ENCODE measurements at places on chromosomes 1 and 21.

GRCh38 chr1:214261206-214262123 lies 19.5 kb upstream of the SMYD2 start:
- peak; percentile 89 for DNase-seq

GRCh38 chr1:47637111-47637685 lies 199.4 kb downstream of the FOXD2 start:
- no peak for DNase-seq

DNA sequence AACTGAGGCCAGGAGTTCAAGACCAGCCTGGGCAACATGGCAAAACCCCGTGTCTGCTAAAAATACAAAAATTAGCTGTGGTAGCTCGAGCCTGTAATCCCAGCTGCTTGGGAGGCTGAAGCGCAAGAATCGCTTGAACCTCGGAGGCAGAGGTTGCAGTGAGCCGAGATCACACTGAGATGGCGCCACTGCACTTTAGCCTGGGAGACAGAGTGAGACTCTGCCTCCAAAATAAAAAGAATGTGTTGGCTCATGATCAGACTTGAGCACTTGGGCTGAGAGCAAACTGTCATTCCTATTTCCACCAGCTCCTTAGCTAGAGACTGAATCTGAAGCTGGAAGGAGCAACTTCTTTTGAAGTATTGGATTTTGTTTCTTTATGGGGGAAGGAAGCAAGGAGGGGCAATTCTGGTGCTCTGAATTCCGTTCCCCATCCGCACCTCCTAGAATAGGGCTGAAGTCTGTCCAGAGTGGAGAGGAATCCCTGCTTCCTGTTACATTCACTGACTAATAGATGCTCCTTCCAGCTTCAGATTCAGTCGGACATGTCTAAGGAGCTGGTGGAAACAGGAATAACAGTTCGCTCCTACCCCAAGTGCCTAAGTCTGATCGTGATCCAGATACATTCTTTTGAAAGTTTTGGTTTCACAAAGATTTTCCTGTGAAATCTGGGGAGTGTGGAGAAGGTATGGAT lies 3.8 kb downstream of the ZNF672 start:
- peak; percentile 50 for DNase-seq

DNA sequence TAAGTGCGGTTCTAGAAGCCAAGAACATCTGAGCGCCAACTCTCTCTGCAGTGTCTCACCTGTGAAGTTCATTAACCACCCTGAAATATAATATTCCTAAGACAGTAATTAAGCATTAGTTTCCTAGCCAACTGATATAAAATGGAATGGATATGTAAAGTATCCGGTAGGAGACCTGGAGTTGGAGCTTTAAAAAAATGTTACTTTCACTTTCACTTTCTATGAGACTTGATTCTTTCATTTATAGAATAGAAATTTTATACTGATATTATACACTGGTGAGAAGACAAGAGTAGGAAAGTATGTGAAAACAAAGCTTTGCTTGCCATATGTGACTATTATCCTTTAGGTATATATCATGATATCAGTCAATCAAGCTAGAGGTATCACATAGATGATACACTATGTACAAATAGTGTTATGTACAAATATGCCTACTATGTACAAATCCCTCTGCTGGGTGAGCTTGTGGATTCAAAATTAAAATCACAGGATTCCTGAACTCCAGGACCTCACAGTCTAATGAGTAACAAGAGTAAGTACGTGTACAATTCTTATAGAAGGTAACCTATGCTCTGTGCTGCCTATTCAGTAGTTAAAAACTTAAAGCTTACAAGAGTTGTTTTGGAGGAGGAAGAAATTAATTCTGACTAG lies 934.2 kb downstream of the TTLL7 start:
- DNase-seq = no peak

GRCh38 chr1:116365353-116365780 lies 7.7 kb upstream of the ATP1A1 start:
- DNase-seq = no peak

DNA sequence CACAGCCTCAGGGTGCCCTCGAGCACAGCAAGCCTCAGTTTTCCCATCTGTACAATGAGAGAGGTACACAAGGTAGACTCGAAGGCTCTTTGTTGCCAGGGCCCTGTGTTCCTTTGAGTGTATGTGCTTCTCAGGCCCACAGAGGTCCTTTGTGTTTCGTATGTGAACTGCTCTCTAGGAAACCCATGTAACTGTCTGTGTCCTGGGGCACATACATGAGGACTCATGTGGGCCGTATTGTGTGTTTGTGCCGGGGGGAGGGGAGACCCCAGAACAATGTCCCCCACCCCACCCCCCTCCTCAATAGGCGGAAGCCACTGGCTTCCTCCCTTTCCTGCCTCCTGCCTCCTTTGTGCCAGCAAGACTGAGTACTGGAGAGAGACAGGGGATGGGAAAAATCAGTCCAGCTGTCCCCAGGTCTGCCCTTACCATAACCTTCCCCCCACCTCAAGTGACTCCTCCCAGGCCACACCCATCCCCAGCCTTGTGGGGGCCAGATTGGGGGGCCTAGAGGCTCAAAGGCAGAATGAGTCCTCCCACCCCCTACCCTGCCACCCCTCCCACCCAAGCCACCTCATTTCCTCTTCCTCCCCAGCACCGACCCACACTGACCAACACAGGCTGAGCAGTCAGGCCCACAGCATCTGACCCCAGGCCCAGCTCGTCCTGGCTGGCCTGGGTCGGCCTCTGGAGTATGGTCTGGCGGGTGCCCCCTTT lies at the start of gene TIE1:
Gene TIE1, plus strand, starts transcription at position 605 of the 717 bp plus-strand sequence. Its CDS starts 90 bp downstream, at position 695.
- no peak for DNase-seq

- DNase-seq = peak; percentile 31
Observed at GRCh38 chr21:43937891-43938309, 72.9 kb downstream of the AGPAT3 start.

DNA sequence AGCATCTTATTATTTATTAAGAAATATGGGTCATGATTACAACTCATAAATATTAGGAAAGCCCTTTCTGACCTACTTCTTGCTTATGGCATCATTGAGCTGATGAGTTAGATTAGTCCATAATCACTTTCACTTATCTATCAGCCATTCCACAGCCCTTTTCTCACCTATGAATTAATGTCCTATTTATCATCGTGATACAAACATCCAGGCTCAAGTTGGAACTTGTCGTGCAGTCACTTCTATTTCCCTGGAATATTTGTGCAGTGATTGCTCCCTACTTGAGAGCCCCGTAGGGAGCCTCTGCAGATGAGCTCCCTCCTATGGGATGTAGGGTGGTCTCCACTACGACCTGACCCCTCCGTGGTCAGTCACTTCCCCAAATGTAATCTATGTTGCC lies 8.1 kb upstream of the F3 start:
- DNase-seq = no peak

- DNase-seq = no peak
Observed at GRCh38 chr1:9612871-9613624, 24.3 kb downstream of the TMEM201 start.

DNA sequence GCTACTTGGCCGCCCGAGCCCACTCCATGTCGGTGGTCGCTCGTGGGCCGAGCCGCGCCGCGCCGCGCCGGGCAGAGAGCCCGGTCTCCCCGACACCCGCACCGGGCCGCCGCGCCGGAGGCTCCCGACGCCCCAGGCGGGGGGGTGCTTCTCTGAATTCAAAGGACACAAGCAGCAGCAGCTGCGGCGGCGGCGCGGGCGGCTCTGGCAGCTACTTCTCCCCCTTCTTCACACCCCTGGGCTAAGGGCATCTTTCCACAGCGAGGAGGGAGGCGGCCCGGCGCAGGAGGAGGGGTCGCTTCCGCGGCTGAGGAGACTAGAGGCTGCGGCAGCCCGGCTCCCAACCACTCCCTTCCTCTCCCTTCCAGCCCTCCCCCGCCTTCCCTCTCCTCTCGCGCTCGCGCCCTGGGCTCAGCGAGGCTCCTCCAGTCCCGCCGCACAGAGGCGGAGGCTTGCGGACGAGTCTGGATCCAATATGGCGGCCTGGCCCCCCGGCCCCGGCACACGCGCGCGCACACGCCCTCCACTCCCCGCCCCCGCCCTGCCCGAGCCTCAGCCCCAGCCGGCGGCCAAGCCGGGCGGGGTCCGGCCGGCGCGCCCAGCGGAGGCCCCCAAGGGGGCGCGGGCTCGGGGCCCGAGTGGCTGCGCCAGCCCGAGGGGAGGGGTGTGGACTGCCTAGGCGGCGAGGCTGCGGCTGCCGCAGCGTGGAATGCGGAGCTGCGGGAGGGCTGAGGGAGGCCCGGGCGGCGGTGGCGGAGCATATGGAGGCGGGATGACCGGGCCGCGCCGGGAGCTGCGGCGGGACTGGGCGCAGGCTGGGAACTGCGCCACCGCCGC lies at the start of gene CDC42BPA:
Gene CDC42BPA, minus strand, starts transcription at position 477 of the 837 bp plus-strand sequence. CDS start 1,310 bp downstream, outside the sequence.
- peak; percentile 54 for DNase-seq

- DNase-seq = no peak
Observed at GRCh38 chr21:27393726-27394125, 426.8 kb upstream of the ADAMTS5 start.

- no peak for DNase-seq
Observed at GRCh38 chr1:26848941-26849774, 13.8 kb upstream of the SFN start.

GRCh38 chr1:110120960-110121561 lies 8.8 kb downstream of the UBL4B start:
- DNase-seq = no peak

- DNase-seq = no peak
Observed at GRCh38 chr1:171267391-171267790, 19.1 kb downstream of the FMO1 start.

DNA sequence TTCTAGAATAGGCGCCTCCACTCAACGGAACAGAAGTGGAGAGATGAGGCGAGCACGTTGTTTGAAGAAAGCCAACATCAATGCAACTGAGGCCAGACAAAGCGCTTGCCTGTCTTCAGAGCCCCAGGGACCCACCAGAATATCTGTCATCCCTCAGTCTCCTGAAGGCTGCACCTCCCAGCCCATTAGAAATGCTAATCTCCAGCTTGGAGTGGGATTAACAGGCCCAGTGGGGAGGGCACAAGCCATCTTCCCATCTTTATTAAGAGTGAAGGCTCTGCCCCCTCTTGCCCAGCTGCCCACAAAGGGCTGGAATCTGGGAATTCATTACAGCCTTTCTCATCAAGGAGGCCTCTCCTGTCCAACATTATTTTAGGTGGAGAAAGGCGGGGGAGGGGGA lies 16.8 kb upstream of the CNTN2 start:
- DNase-seq = no peak

DNA sequence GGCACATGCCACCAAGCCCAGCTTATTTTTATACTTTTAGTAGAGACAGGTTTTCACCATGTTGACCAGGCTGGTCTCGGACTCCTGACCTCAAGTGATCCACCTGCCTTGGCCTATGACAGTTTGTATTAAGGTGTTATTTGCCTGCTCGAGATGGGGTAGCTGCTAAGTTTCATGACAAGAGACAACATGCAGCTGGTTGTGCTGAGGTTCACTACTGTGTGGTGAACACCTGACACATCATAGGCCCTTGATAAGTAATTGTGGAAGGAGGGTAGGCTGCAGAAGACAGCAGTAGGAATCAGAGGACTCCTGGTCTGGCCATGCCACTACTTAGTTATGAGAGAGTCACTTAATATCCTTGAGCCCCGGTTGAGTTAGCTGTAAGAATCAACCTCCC lies 46.2 kb downstream of the PLPP3 start:
- no peak for DNase-seq
